ENCODE measurements at places on chromosomes 16 and 17. TPM values are rescaled to one million over a fixed set of nuclear protein-coding genes. Genes with fewer than 3 reads are reported as not detected.
A peak's percentile ranks its signal among the peaks of the same experiment; 100 is the strongest.

SEZ6L2 gene
- 9.1 TPM for polyA plus RNA-seq

CES1 gene
- polyA plus RNA-seq = 5.9 TPM

LDHD gene
- 73.3 TPM for polyA plus RNA-seq

KRTAP2-1 gene
- polyA plus RNA-seq = not detected

OR1F1 gene
- not detected for polyA plus RNA-seq

NPIPB8 gene
- not detected for polyA plus RNA-seq

DNA sequence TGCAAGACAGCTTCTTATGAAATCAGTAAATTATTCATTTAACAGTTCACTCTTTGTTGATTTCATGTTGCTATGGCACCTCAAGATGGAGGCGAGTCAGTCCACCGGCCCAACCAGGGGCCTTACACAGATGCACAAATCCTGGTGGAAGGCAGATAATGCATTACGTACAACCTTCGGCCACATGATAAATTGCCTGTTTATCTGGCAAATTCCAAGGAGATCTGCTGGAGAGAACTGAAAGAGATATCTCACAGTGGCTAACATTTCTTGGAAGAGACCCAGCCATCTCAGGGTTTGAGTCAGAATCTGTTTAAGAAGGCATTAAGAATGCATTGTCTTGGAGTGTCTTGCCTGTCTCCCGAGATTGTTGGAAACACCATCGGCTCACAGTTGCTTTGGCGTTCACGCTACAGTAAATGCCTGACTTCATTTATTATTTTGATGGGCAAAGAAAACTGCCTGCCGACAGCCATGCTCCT lies 225.6 kb downstream of the MSI2 start:
- no peak for DNase-seq

DNA sequence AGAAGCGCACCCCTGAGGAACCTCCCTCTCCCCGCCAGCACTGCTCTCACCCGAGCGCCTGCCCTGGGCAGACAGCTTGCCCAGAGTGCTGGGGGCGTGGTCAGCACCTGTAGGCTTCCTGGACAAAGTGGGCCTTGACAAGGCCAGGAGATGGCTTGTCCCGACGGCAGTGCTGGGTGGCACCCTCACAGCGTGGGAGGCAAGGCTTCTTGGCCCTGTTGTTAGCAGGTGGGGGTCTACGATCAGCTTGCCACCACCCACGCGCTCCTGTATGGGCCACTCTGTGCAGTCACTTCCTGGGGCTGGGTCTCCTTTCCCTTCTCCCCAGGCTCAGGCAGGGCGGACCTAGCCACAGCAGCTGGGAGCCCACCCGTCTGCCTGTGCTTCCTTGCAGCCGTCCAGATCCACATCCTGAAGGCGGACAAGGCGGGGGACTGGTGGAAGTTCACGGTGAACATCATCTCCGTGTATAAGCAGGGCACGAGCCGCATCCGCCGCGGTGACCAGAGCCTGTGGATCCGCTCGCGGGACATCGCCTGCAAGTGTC lies 218.0 kb downstream of the NTN1 start:
- no peak for DNase-seq

DNA sequence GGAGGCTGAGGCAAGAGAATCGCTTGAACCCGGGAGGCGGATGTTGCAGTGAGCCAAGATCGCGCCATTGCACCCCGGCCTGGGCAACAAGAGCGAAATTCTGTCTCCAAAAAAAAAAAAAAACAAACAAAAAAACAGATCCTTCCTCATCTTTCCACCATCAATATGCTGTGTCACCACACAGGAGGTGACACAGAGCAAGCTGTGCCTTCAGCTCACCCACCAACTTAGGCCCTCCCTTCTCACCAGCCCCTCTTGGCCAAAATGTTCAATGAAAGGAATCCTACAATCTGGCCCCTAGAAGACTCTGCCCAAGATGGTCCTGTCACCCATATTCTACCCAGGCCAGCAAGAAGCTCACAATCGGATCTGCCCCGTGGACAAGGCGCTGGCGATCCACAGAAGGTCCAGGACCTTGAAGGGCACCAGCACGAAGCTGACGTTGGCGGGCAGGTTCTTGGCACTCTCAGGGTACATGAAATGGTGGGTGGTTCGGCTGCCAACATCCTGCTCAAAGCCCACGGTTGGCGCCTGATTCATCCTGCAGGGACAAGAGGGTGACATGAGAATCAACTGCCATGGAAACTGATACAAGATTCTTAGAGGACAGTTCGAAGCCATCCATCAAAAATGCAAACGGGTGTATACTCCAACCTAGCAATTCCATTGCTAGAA lies 41.4 kb downstream of the DDX19A start:
- no peak for DNase-seq

DNA sequence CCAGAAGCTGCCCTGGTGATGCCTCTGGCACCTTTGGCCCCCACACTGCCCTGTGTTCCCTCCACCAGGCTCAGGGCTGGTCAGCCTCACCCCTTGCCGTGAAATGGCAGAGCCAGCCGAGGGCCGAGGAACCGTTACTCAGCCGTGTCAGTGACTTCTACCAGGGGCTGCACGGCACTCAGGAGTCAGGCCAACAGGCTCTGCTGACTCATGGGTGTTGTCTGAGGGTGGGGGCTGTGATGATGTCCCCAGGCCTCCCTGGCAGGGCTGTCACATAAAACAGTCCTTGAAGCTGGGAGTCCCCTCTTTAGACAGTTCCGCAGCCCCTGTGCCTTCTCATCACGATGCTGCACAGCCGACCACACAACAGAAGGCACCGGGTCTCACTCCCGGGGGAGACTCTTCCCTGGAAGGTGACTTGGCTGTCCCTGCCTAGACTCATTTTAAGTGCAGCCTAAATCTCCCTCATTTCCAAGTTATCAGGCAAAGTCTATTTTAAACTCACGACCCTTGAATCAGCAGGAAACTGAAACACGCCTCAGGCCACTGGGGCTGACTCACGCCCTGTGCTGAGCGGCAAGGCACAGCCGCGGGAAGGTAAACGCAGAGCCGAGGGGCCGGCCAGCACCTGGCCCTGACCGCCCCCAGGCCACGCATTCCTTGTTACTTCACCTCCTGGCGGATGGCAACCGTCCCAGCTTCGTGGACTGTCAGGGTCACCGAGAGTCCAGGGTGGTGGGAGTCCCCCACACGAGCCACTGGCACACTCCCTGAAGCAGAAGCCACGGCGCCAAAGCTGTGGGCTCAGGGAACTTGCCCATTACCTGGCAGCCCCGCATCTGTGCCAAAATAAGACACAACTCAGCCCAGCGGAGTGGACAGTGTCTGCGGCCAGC lies 102.6 kb downstream of the ZNF778 start:
- peak; percentile 88 for DNase-seq

- no peak for DNase-seq
Observed at GRCh38 chr17:34414339-34414738, 51.3 kb upstream of the CCL1 start.

DNA sequence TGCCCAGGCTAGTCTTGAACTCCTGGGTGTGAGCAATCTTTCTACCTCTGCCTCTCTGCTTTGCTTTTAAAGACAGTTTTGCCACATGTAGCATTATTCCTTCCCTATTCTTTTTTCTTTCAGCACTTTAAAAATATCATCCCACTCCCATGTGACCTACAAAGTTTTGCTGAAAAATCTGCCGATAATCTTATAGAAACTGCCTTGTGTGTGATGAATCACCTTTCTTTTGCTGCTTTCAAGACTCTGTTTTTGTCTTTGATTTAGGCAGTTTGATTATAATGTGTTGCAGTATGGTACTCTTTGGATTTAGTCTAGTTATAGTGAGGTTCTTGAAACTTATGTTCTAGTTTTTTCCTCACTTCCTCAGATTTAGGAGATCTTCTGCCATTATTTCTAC lies 142.0 kb upstream of the KIF2B start:
- DNase-seq = no peak

GRCh38 chr16:81632392-81633146 lies 146.5 kb upstream of the PLCG2 start:
- no peak for DNase-seq

DNA sequence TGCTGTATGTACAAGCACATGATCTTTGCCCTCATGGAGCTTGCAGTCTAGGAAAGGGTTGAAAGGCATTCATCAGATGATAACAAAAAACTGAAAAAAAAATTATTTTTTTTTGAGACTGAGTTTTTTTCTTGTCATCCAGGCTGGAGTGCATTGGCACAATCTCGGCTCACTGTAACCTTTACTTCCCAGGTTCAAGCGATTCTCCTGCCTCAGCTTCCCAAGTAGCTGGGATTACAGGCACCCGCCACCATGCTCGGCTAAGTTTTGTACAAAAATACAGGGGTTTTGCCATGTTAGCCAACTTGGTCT lies 38.7 kb upstream of the BCAS3 start:
- DNase-seq = no peak

DNA sequence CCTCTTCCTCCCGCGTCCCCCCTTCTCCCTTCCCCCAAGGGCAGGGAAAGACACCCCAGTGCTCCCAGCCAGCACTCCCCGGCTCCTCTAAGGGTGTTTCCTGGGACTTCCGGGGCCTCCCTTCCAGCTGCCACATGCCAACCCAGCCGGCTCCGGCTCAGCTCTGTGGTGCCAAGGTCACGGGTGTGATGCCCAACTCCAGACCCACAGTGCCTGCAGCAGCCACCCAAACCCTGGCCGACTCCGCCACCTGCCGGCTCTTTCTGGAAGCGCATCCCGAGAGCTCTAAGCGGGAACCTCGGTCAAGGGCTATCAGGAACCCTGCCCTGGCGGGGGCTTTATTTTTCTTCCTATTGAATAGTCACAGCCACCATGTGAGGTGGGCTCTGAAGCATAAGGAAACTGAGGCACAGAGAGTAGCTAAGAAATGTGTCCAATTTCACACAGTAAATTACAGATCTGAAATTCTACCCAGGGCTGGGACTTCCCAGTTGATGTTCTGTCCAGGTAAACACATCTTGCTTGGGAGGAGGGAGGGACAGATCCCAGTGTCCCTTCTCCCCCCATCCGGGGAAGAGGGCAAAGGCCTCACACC lies 3.3 kb upstream of the PPP1R1B start:
- DNase-seq = peak; percentile 85

DNA sequence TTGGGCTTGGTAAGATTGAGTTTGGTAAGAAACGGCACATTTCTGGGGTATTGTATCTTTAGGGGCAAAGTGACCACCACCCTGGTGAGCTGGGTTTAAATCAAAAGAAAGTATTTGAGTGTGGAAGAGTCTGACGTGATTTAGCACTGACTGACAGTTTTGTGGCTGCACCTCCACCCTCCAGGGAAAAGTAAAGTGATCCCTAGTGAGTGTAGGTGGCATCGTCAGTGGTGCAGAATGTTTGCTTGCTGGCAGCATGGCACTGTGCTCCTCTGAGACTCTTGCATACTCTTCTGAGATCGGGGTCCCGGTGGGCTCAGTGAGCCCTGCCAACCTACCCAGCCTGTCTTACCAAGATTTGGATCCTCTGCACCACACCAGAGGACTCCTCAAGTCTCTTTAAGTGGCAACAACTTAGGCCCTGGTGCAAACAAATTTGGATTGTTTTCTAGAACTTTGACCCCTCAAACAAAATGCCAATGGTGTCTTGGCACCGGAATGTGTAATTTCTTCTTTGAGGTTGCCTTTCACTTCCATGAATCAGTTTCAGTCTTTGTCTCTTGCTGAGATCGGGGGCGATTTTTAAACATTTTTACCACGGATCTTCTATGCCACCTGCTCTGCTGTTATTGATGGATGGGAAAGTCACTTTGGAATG lies 2.8 kb downstream of the PRKCB start:
- peak; percentile 58 for DNase-seq

GRCh38 chr16:51267681-51268080 lies 116.6 kb upstream of the SALL1 start:
- DNase-seq = no peak

- no peak for DNase-seq
Observed at GRCh38 chr17:81445642-81446503, 50.6 kb downstream of the BAHCC1 start.

GRCh38 chr17:29686993-29687590 lies 64.4 kb upstream of the CORO6 start:
- no peak for DNase-seq

GRCh38 chr17:48237456-48237855 lies 129.9 kb downstream of the SNX11 start:
- no peak for DNase-seq

GRCh38 chr17:75566834-75567233 lies 20.8 kb upstream of the MYO15B start:
- DNase-seq = no peak

GRCh38 chr17:72407931-72408330 lies 287.1 kb downstream of the SOX9 start:
- no peak for DNase-seq

DNA sequence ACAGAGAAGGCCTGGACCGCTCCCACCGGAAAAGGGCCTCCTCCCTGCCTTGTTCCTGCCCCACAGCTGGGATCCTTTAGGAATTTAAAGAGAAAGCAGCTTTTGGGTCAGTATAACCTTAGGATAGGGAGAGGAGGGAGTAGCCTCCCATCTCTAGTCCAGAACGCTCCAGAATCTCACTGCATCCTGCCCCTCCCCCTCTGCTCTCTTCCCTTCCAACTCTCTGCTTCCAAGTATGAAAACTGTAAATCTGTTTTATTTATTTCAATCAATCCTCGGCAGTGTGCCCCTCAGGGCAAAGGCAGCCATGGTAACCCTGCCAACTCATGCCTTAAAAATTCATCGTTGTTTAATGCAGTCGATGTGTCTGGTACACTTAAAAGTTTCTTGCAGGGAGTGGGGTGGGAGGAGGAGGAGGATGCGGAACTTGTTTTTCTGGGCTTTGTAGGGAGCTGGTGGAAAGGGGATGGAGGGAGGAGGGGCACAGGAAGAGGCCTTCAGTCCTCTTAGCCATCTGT lies 21.2 kb upstream of the MTSS2 start:
- peak; percentile 83 for DNase-seq

DNA sequence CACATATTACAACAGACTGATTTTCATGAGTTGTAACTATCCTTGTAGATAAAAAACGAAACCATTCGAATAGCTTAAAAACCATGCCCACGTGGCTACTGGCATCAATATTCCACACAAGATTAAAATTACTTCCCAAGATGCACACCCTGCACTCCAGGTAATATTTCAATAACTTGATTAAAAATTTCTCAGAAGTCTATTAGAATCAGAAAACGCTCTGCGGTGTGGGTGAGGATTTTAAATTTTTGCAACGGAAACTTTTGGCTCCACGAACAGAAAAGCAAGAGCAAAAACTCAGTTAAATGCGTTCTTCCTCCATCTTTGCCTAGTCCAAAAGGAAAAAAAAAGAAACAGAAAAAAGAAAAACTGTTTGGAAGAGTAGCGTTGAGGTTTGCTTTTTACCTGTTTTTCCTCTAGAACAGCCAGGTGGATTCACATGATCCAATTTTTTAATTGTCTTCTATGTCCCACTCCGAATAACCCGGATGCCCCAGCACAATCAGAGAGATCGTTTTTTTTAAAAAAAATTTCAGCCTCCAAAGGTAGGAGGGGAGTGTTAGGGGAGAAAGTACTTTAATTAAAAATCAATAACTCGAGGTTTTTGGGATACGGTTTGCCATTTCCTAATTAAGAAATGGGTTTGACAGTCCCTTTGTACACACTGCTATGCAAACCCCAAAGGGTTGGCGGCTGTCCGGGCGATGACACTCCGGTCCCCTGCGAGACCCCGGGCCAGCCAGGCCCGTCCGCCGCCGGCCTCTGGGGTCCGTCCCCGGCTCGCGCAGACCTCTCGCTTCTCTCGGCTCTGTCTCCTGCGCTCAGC lies 708 bp upstream of the NFAT5 start:
- DNase-seq = no peak

Measured in kidney (tissue), 22 donors.